ENCODE measurements at places on chromosomes 12 and 14.

DNA sequence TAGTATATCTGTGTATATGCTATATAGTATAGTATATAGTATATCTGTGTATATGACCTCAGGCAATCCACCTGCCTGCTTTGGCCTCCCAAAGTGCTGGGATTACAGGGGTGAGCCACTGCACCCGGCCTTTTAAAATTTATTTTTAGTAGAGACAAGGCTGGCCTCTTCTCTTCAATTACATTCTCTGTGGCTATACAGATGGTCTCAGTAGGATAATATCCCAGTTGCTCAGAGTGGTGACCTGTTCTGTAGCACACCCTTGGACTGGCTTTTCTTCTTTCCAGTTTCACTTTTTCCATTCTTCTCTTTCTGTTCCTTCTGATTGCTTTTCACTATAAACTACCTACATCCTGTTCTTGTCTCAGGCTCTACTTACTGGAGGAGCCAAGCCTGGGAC lies 3.1 kb upstream of the NFATC4 start:
- no peak for DNase-seq

GRCh38 chr12:53299101-53299453 lies 418 bp upstream of the MYG1 start:
- peak; percentile 62 for DNase-seq

DNA sequence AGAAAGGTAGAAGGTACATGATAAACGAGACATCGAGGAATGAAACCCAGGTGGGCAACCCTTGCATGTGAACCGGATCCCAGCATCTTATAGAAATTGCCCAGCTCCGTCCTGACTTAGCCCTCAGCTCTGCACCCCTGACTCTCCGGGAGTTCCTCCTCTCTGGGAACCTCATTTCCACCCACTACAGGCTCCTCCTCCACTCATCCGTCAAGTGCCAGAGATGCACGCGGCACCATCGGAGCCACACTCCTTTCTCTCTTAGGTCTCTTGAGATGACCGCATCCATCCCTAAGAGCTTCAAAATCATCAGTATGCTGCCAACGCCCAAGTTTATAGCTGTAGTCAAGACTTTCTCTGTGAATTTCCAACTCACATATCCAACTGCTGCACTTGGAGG lies 84.7 kb downstream of the TTC7B start:
- no peak for DNase-seq

- DNase-seq, result no peak
Observed at GRCh38 chr12:52636592-52637258, 15.3 kb downstream of the KRT2 start.

GRCh38 chr12:116015525-116015924 lies 262.0 kb downstream of the MED13L start:
- DNase-seq, result peak; percentile 31

- no peak for DNase-seq
Observed at GRCh38 chr14:65476273-65476941, 63.9 kb downstream of the FUT8 start.

DNA sequence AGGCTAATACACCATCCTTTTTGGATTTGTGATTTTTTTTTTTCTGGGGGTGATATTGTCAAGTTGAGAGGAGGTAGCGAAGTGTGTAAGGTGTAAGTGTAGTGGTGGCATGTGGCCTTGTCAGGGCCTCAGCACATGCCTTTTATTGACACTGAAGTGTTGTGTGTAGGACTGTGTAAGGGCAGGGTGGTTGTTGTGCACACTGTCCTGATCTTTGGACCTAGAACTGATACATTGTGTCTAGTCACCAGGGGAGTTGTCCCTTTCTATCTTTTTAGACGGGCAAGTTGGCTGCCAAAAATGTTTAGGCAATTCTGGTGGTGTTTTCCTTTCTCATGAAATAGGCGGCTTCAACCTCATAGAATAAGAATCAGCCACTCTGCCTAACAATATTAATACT lies 244.0 kb downstream of the NRXN3 start:
- DNase-seq, result no peak

All from mammary epithelial cell (primary cell).